ENCODE measurements at places on chromosomes 1 and 21. TPM values are rescaled to one million over a fixed set of nuclear protein-coding genes. Genes with fewer than 3 reads are reported as not detected.

The DSCAM gene
- 0.17 TPM for polyA plus RNA-seq

The CELF3 gene
- polyA plus RNA-seq = 2.4 TPM

The SRSF10 gene
- 61.5 TPM for polyA plus RNA-seq

The ATF3 gene
- 37.8 TPM for polyA plus RNA-seq

The MAP3K7CL gene
- 2.3 TPM for polyA plus RNA-seq

The SDHB gene
- polyA plus RNA-seq = 398 TPM

The FAM72D gene
- 0.69 TPM for polyA plus RNA-seq

The EXTL2 gene
- 1.8 TPM for polyA plus RNA-seq

The ATAD3B gene
- 4.8 TPM for polyA plus RNA-seq

The CFHR4 gene
- not detected for polyA plus RNA-seq

The LGALS8 gene
- 27.0 TPM for polyA plus RNA-seq

The PLA2G2D gene
- polyA plus RNA-seq = not detected

The ZBTB21 gene
- 1.8 TPM for polyA plus RNA-seq

The SLC19A2 gene
- polyA plus RNA-seq = 5.2 TPM

The KRTAP7-1 gene
- not detected for polyA plus RNA-seq

The GPR25 gene
- polyA plus RNA-seq = not detected

The TRIM58 gene
- polyA plus RNA-seq = 1.6 TPM

The ADAM15 gene
- 186 TPM for polyA plus RNA-seq

The RPAP2 gene
- 6.2 TPM for polyA plus RNA-seq

The FOXD2 gene
- polyA plus RNA-seq = 3.0 TPM

The IL19 gene
- 0.10 TPM for polyA plus RNA-seq

The CD5L gene
- polyA plus RNA-seq = 0.07 TPM

The PRKACB gene
- 66.8 TPM for polyA plus RNA-seq

The LINGO4 gene
- polyA plus RNA-seq = not detected

The CRP gene
- polyA plus RNA-seq = not detected

The PALMD gene
- 5.2 TPM for polyA plus RNA-seq

The KCNJ10 gene
- not detected for polyA plus RNA-seq

The FGR gene
- polyA plus RNA-seq = 14.4 TPM

The NTPCR gene
- 64.8 TPM for polyA plus RNA-seq

The S100A7A gene
- polyA plus RNA-seq = not detected

The CTSS gene
- polyA plus RNA-seq = 267 TPM

The LENEP gene
- not detected for polyA plus RNA-seq

The FNBP1L gene
- 15.6 TPM for polyA plus RNA-seq

The FCRL2 gene
- polyA plus RNA-seq = 0.60 TPM

The GPR61 gene
- polyA plus RNA-seq = not detected

The BMP8A gene
- polyA plus RNA-seq = 0.60 TPM

The HHAT gene
- polyA plus RNA-seq = 2.1 TPM

The OPN3 gene
- polyA plus RNA-seq = 20.0 TPM

The LYST gene
- 6.6 TPM for polyA plus RNA-seq

The DNASE2B gene
- not detected for polyA plus RNA-seq

The ATP1A4 gene
- 0.22 TPM for polyA plus RNA-seq

The SRP9 gene
- 513 TPM for polyA plus RNA-seq

The HSD3B2 gene
- polyA plus RNA-seq = 5.8 TPM

The ANXA9 gene
- polyA plus RNA-seq = not detected
